ENCODE measurements at places on chromosomes 4 and X. TPM values are rescaled to one million over a fixed set of nuclear protein-coding genes. Genes with fewer than 3 reads are reported as not detected.

The ADH1B gene
- not detected for total RNA-seq

The PNMA6F gene
- total RNA-seq = not detected

The SLC25A5 gene
- total RNA-seq = 282 TPM

The SYN1 gene
- total RNA-seq = not detected

The WDR17 gene
- 0.48 TPM for total RNA-seq

The ZNF157 gene
- 0.24 TPM for total RNA-seq

The CD99L2 gene
- total RNA-seq = 18.1 TPM

The MAP9 gene
- 9.4 TPM for total RNA-seq

The MAGEA11 gene
- total RNA-seq = not detected

The POU3F4 gene
- not detected for total RNA-seq

The RBM10 gene
- total RNA-seq = 43.4 TPM

The PLP1 gene
- total RNA-seq = not detected

The P2RY8 gene
- not detected for total RNA-seq

The ACOX3 gene
- 20.0 TPM for total RNA-seq

The CXXC4 gene
- total RNA-seq = under 0.01 TPM

The MAGEC3 gene
- not detected for total RNA-seq

The FREM3 gene
- not detected for total RNA-seq

The GABRG1 gene
- not detected for total RNA-seq

The CENPE gene
- total RNA-seq = 0.43 TPM

The SUPT20HL2 gene
- not detected for total RNA-seq

The MAGEB1 gene
- total RNA-seq = not detected

The SPANXN3 gene
- total RNA-seq = not detected

The LIAS gene
- 14.3 TPM for total RNA-seq

The RGN gene
- 0.43 TPM for total RNA-seq

The LRP2BP gene
- 0.85 TPM for total RNA-seq

The PLXNB3 gene
- total RNA-seq = 6.3 TPM

The ADH6 gene
- total RNA-seq = not detected

The CLDN22 gene
- total RNA-seq = not detected

The CXorf49 gene
- 0.24 TPM for total RNA-seq

The FGB gene
- not detected for total RNA-seq

The TMPRSS11B gene
- 0.21 TPM for total RNA-seq

The SULT1B1 gene
- total RNA-seq = not detected

The SPACA5 gene
- not detected for total RNA-seq

The PAK3 gene
- total RNA-seq = 2.4 TPM

The SLITRK2 gene
- total RNA-seq = not detected

The MAGEB17 gene
- total RNA-seq = not detected

The CTAG2 gene
- not detected for total RNA-seq

The ARMCX1 gene
- total RNA-seq = 7.2 TPM

The SLC49A3 gene
- 0.96 TPM for total RNA-seq

The PPBP gene
- 0.24 TPM for total RNA-seq

The MAOB gene
- under 0.01 TPM for total RNA-seq

The AR gene
- total RNA-seq = not detected

The SPATA4 gene
- total RNA-seq = not detected

The OPN1MW3 gene
- total RNA-seq = not detected

The NR3C2 gene
- total RNA-seq = 0.64 TPM
